ENCODE measurements at places on chromosomes 16 and 17.
A peak's percentile ranks its signal among the peaks of the same experiment; 100 is the strongest.

GRCh38 chr17:62859146-62859545 is 51.0 kb upstream of the MARCHF10 start:
- DNase-seq = no peak

GRCh38 chr17:52048137-52048898 is 110.2 kb downstream of the CA10 start:
- no peak for DNase-seq

DNA sequence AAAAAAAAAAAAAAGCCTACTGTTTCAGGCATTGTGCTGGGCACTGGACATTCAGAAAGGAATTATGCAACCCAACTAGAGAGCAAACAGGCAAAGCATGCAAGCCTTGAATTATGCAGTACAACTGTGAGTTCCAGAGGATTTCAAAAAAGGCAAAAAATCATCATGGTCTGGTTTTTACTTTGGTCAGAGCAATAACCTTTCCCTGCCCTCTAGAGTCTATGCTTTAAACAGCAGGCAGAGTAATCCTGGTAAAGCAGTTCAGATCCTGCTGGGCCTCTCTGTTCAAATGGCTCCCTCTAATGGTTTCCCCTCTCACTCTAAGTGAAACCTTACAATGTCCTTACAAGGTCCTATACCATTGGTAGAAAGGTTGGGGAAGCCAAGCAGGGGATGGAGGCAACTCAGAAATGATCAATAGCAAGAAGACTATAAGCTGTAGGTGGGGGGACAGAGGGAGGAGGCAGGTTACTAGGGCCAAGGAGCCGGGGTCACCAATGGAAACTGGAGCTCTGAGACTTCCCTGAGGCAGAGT is 4.6 kb upstream of the TAF15 start:
- peak; percentile 77 for DNase-seq

DNA sequence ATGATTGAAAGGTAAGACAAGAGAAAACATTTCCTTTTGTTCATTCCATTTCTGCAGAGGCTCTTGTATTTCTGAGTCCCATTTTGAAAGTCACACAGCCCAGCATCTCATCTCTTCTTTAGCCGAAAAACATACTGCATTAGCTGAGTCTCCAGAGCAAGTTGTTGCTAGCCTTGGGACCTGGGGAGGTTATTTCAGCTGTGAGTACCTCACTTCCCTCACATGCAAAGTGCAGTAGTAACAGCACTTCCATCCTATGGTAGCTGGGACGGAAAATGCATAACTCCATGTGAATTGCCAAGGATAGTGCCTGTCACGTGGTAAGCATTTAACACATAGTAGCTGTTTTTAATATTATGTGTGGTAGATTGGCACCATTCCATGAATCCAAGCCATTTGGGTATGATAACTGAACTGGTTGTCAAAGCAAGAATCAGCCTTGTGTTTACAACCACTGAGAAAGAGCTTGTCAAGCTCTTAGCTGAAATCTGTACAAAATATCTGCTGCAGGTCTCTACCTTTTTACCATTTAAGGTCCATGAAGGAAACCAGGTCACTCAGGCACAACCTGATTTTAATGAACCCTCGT is 345.7 kb downstream of the CDH13 start:
- no peak for DNase-seq

DNA sequence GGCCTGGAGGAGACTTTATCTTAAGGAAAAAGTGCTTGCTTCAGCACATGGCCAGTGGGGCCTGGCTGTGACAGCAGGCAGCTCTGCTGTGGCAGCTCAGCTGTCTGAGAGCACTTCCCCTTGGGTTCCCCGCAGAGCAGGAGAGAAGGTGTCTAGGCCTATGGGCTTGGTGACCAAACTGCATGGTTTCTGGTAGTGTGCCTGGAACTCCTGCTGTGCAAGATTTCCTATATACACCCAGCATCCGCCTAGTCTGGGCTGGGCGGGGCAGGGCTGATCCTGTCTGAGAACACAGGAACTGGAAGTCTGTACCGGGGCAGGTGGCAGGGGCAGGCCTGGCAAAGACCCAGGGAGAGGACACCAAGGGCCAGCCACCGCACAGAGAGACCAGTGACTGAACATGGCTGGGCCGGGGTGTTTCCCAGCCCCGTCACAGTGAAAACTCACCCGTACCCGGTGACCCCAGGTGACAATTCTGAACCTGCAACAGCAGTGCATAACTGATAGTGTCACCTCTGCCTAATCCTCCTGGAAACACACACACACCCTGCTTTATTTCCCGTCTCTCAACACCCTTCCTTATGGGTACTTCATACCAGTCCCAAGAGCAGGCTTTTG is 39.3 kb downstream of the CHD9 start:
- DNase-seq = peak; percentile 77

GRCh38 chr16:1534021-1535020 is 855 bp downstream of the TMEM204 start:
- no peak for DNase-seq

DNA sequence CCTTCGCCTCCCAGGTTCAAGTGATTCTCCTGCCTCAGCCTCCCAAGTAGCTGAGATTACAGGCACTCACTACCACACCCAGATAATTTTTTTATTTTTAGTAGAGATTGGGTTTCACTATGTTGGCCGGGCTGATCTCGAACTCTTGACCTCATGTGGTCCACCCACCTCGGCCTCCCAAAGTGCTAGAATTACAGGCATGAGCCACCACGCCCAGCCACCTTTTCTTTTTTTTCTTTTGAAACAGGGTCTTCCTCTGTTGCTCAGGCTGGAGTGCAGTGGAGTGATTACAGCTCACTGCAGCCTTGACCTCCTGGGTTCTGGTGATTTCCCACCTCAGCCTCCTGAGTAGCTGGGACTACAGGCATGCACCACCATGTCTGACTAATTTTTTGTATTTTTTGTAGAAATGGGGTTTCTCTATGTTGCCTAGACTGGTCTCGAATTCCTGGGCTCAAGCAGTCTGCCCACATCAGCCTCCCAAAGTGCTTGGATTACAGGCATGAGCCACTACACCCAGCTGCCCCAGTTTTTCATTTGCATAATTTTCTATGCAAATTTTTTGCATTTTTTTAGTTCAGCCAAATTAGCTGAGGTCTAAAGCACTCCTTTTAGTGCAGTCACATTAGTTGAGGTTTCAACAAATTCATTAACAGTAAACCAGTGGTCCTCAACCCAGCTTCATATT is 11.3 kb downstream of the WWP2 start:
- no peak for DNase-seq

- DNase-seq = peak; percentile 19
Measured at GRCh38 chr16:73057291-73058210, 9.6 kb upstream of the ZFHX3 start.

DNA sequence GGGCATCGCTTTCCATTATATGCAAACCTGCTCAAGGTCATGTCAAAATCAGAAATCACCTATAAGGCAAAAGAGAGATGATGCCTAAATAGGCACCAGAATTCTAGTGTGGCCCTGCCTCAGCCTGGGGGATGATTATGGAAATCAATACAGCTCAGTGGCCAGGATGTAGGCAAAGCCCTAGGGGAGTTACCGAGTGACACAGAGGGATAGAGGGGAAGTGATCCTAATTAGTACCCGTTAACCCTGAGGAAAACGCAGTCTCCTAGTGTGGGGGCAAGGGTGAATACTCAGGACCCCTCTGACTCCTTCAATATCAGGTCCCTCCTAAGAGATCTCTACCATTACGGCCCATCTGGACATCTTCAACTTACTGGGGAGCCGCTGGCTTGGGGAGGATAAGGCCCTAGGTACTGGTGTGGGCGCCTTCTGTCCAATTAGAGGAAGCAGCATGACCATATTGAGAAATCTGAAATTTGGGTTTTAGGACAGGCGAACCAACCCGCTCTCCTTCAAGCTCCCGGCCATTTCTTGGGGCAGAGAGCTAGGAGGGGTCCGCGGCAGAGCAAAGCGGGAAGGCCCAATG is 725 bp downstream of the NT5C3B start:
- DNase-seq = no peak

DNA sequence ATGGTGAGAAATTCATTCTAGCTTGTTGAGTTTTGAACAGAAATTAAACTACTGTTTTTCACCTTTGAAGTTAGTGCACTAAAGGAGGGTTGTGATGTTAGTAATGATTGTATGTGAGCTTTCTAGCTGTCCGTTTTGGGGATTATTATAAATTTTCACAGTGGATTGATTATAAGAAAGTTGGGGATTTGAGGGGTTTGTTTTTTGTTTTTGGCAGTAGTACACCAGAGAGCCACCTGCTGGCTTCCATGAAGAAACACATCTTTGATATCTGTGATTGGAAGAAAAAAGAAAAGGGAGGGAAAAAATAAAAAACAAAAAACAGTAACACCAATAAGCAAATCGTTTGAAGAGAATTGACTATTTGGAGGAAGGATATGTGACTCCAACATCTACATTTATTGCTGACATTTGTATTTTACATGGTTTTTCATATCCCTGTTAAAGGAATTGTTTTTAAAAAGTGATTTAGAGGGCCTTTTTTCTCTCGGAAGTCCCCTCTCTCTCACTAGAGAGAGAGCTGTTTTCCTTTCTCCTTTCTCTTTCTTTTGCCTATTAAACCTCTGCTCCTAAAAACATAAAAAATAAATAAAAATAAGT is 1469.5 kb upstream of the GOT2 start:
- no peak for DNase-seq

DNA sequence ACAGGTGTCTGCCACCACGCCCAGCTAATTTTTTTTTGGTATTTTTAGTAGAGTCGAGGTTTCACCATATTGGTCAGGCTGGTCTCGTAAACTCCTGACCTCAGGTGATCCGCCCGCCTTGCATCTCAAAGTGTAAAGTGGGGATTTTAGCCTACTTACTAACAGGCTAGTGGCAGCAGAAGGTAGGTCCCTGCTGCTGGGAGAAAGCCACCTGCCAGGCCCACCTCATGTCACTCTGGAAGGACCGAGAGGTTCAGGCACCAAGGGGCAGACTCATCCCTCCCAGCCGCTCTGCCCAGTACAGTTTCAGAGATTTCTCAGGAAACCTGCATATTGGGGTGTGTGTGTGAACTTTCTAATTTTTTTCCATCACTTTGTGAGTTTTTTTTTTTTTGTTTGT is 2.1 kb upstream of the RCVRN start:
- DNase-seq = no peak

DNA sequence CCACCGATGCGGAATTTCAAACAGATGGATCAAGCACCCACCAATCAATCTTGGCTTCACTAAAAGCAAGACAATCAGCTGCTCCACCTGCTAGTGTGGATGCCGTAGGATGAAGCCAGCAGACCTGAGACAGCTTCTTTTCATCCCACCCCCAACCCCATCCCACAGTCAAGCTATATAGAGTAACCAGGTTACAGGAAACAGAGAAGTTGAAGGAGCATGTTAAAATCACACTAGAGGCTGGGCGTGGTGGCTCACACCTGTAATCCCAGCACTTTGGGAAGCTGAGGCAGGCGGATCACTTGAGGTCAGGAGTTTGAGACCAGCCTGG is 37.7 kb downstream of the CMTM4 start:
- no peak for DNase-seq

- DNase-seq = no peak
Measured at GRCh38 chr17:7080456-7081041, 498 bp upstream of the CLEC10A start.

GRCh38 chr17:9199571-9200551 is 178.6 kb downstream of the NTN1 start:
- DNase-seq = no peak

- no peak for DNase-seq
Measured at GRCh38 chr16:17776888-17777287, 306.1 kb upstream of the XYLT1 start.

- no peak for DNase-seq
Measured at GRCh38 chr16:70396246-70396904, 42.5 kb downstream of the ST3GAL2 start.

DNA sequence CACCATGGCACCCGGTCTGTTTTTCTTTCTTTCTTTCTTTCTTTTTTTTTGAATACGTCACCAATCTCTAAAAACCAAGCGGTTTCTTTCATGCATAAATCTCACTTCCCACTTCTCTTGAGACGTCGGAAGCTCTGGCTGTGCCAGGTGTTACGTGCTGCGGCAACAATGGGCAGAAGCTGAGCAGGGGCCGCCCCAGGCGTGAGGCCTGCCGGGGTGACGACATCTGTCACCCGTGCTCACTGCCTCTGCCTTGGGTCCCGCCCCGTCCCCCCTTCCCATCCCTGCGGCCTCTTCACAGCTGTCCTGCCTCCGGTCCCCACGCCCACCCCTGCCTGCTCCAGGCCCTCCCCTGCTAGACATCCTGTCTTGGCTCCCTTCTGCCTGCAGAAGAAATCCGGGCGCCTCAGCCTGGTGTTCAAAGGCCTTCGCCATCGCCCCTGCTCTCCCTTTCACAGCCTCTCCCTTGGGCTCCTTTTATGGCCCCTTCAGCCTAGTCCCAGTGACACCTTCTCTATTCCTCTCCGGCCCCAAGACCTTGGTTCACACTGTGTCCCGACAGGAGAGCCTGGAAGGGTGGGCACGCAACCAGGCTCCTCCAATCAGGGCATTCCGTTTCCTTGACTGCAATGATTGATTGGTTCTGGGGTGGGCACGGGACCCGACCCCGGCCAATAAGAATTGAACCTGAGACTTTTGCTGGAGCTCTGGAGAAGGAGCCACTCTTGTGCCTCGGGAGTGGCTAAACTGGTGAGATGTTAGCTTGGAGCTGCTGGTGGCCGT is 4.8 kb downstream of the P2RX1 start:
- peak; percentile 54 for DNase-seq

GRCh38 chr16:54417384-54417783 is 130.8 kb upstream of the IRX3 start:
- no peak for DNase-seq

GRCh38 chr17:8145811-8146210 is 6.4 kb downstream of the PER1 start:
- DNase-seq = no peak

- no peak for DNase-seq
Measured at GRCh38 chr17:39671651-39672521, 3.6 kb downstream of the PNMT start.

DNA sequence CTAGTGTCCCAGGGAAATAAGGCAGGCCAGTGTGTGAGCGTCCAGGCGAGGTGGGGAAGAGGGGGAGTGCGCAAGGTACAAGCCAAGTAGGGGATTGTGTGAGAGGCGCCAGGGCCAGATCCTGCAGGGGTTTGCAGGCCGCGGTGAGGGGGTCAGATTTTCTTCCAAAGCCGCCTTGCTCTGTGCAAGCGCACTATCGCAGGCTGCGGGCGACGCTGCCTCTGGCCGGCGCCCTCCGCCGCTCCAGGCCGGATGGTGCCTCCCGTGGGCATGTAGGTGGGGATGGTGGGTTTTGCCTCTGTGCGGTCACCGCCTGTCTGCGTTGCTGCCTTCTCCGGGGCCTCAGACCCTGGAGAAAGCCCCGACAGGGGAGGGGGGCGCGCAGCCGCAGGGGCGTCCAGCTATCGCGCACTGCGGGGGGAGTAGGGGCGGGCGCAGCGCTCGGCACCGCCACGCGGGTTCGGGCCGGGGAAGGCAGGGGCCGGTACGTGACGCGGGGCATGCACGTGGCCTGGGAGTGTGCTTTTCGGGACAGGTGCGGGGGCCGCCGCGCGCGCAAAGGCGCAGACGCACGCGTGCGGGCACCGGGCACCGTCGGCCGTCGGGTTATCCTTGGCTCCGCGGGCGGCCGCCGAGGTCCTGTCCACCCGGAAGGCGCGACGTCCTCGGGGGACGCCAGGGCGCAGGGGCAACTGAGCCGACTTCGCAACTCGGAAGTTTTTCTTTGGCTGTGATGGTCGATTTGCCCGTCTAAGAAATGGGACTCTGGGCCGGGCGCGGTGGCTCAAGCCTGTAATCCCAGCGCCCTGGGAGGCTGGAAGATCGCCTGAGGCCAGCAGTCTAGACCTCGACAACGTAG is 1.1 kb upstream of the HAPSTR1 start:
- no peak for DNase-seq

GRCh38 chr17:6497496-6498221 is 53.4 kb downstream of the PIMREG start:
- no peak for DNase-seq

GRCh38 chr16:27238016-27238587 is 30.5 kb downstream of the NSMCE1 start:
- no peak for DNase-seq
